ENCODE measurements at places on chromosomes 2 and 18. TPM values are rescaled to one million over a fixed set of nuclear protein-coding genes. Genes with fewer than 3 reads are reported as not detected.

DNA sequence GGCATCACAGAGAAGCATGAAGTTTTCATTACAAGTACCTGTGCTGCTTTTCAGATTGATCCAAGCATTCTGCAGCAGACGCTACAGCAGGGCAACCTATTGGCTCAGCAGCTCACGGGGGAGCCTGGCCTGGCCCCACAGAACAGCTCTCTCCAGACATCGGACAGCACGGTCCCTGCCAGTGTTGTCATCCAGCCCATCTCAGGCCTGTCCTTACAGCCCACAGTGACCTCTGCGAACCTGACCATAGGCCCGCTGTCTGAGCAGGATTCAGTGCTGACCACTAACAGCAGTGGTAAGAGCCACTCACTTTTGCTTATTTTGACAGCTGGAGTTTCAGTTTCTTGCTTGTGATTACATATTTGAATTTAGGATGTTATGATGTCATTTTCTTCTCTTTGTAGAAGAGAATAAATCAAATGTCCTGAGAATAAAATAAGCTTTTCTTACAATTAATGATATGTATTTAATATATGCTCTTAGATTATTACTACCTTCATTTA is 104.9 kb downstream of the ZNF236 start:
- no peaks in the 10 kb centered on the region for H3K27me3 ChIP-seq
- H3K4me1 ChIP-seq, result no peaks in the 10 kb centered on the region
- H3K27ac ChIP-seq, result no peak overlapping the region
- DNase-seq, result no peak

DNA sequence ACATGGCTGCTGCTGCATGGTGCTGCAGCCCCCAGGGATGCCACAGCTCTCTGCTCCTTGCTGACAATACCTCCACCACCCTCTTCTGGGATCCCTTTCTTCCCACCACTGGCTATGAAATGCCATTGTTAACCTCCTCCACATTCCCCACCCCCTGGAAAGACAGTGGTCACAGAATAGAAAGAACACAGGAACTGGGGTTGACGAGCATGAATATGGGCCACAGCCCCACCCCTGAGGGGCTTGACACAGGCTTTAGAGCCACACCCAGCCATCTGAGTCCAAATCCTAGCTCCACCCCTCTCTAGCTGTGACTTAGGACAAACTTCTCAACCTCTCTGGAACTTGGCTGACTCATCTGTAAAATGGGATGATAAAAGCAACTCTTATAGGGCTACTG is 47.3 kb downstream of the TMEM163 start:
- no peak overlapping the region for H3K27ac ChIP-seq
- peaks cover 11% of the 10 kb centered on the region for H3K4me1 ChIP-seq
- peak; percentile 21 for DNase-seq
- no peak overlapping the region for H3K4me3 ChIP-seq

DNA sequence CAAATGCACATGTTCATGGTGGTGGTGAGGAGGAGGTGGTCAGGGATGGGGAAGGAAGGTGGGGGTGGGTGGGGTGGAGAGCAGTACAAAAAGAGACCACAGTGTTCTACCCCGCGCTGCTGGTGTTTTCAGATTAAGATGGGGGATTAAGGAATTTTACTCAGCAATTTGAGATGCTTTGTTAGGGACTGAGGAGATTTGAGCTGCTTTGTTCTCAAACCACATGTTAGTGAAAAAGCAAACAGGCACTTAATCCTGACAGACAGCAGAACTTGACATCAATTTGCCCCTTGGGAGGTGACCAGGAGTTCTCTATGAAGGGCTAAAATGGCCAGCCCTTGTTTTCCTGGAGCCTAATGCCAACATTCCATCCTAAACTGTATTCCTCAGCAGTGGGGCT is 244.5 kb downstream of the MEIS1 start:
- H3K27ac ChIP-seq, result no peak overlapping the region
- H3K4me3 ChIP-seq, result no peak overlapping the region
- no peaks in the 10 kb centered on the region for H3K36me3 ChIP-seq
- no peak for DNase-seq
- H3K4me1 ChIP-seq, result peaks cover 6% of the 10 kb centered on the region

- H3K4me1 ChIP-seq, result no peaks in the 10 kb centered on the region
- H3K27ac ChIP-seq, result no peak overlapping the region
- DNase-seq, result no peak
- no peaks in the 10 kb centered on the region for H3K36me3 ChIP-seq
- no peaks in the 10 kb centered on the region for H3K27me3 ChIP-seq
These were observed 36.7 kb downstream of the PARD3B start for GRCh38 chr2:204581946-204582345.

DNA sequence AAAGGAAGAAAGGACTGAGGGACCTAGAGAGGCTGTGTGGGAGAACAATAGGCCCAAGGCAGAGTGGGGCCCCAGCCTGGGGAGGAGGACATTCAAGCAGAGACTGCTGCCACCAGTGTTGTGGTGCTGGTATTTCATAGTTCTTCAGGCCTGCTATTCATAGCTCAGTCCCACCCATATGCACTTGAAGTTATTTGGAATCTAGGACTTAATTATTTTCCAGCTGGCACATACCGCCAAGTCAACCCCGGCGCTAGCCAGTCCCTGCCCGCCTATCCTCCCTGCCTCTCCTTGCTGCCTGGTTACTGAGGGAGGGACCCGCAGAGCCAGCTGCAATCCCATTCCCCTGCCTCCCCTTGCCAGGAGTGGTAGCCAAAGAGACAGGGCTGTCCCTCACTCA is 141.2 kb downstream of the CABLES1 start:
- H3K4me3 ChIP-seq, result no peak overlapping the region
- H3K36me3 ChIP-seq, result no peaks in the 10 kb centered on the region
- H3K27ac ChIP-seq, result no peak overlapping the region
- DNase-seq, result no peak

GRCh38 chr18:59268721-59269562 is 4.3 kb downstream of the RAX start:
- H3K27ac ChIP-seq, result no peak overlapping the region
- peak overlapping the region; percentile 59 for H3K4me3 ChIP-seq
- H3K36me3 ChIP-seq, result no peaks in the 10 kb centered on the region
- H3K27me3 ChIP-seq, result peaks cover 67% of the 10 kb centered on the region
- DNase-seq, result peak; percentile 51
- no peaks in the 10 kb centered on the region for H3K4me1 ChIP-seq

DNA sequence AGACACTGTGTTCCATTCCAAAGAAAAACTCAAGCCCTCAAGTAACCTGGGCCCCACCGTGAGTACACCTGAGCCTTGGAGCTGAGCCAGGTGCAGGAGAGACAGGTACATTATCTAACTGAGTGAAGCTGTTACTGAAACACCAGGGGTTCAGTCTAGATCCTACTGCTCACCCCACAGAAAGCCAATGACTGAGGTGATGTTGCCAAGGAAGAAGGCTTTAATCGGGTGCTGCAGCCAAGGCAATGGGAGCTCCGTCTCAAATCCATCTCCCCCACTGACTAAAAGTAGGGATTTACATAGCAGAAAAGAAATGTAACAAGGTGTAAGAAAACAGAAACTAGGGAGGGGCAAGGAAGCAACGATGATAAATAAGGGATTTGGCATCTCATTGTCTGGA is 15.2 kb upstream of the SLC14A1 start:
- no peaks in the 10 kb centered on the region for H3K36me3 ChIP-seq
- no peak overlapping the region for H3K27ac ChIP-seq
- peaks cover 4% of the 10 kb centered on the region for H3K4me1 ChIP-seq
- no peaks in the 10 kb centered on the region for H3K27me3 ChIP-seq

DNA sequence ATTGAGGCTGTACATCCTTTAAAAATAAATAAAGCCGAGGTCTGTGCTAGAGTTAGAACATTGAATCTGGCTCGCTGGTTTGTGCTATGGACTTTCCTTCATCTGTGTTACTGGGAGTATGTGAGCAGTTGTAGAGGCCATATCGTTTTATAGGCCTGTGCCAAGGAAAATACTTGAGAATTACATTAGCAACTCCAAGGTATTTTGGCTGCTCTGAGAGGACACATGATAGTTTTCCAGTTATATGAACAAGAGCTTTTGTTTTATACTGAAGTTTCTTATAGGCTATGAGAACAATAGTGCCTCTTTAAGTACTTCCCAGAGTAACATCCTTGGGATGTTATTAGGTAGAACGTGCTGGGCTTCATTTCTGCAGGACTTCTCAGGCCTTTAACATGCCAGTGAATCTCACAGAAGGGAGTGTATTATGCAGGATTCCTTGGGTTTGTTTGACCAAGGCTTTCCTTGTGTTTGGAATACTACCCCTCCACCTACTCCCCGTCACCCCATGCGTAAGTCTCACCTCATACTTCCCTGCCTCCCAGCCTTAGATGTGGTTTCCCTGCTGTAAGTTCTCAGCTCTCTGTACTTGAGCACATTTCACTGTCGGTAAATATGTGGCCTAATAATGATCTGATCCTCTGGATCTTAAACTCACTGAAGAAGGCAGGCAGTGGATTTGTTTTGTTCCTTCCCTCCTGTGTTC is 21.0 kb downstream of the TCF7L1 start:
- 0 out of 2 replicates have a peak, but pooled peaks cover 6% of the 10 kb centered on the region for H3K4me1 ChIP-seq
- H3K27me3 ChIP-seq, result no peaks in the 10 kb centered on the region
- DNase-seq, result no peak
- H3K4me3 ChIP-seq, result no peak overlapping the region
- H3K27ac ChIP-seq, result no peak overlapping the region
- H3K36me3 ChIP-seq, result no peaks in the 10 kb centered on the region

DNA sequence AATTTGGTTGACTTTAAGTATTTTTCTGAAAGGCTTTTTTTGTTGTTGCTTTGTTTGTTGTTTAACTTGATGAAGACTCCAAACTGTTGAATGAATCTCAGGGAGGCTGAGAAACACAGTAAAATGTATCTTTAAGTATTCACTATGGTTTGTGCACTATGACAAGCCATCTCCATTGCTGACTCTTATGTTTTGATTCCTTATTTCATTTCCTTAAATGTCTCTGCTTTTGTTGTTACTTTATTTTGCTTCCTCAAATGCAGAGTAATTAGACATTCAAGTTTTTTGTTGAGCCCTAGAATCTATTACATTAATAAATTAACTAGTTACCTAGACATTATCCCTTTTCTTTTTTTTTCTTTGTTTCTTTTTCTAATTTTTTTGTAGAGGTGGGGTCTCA is 46.3 kb upstream of the SLC39A10 start:
- no peak for DNase-seq
- H3K27ac ChIP-seq, result no peak overlapping the region
- no peaks in the 10 kb centered on the region for H3K36me3 ChIP-seq
- H3K4me3 ChIP-seq, result no peak overlapping the region
- H3K4me1 ChIP-seq, result peaks cover 17% of the 10 kb centered on the region

GRCh38 chr2:4938206-4938605 is 754.0 kb upstream of the SOX11 start:
- no peak overlapping the region for H3K4me3 ChIP-seq
- H3K4me1 ChIP-seq, result no peaks in the 10 kb centered on the region
- DNase-seq, result no peak

- no peaks in the 10 kb centered on the region for H3K27me3 ChIP-seq
- H3K4me1 ChIP-seq, result peaks cover 12% of the 10 kb centered on the region
- H3K4me3 ChIP-seq, result peak within 1 kb of the TSS; percentile 78
- H3K27ac ChIP-seq, result peak within 1 kb of the TSS; percentile 83
- no peaks in the 10 kb centered on the region for H3K36me3 ChIP-seq
These were observed at the start of gene SLC66A3 for GRCh38 chr2:11155381-11156035. Gene SLC66A3 (plus strand): TSS chr2:11155467. CDS start chr2:11155547, 80 bp downstream.

GRCh38 chr18:11522992-11523391 is 86.4 kb upstream of the SLC35G4 start:
- H3K27me3 ChIP-seq, result peaks cover 30% of the 10 kb centered on the region
- DNase-seq, result no peak
- no peak overlapping the region for H3K27ac ChIP-seq
- H3K4me1 ChIP-seq, result no peaks in the 10 kb centered on the region
- no peak overlapping the region for H3K4me3 ChIP-seq

DNA sequence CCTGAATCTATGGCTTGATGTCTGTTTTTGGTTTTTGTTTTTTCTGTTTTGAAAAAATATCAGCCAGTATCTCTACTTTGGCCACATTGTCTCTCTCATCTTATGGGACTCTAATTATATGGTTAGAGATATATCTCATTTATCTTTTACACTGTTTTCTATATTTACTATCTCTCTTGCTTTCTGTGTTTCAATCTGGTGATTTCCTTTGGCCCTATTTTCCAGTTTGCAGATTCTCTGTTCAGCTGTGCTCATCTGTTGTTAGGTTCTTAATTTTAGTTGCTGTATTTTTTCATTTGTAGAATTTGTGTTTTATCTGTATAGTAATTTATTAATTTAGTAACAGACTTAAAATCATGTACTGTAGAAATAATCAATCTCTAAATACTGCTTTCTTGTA is 41.3 kb upstream of the ELAC1 start:
- no peaks in the 10 kb centered on the region for H3K27me3 ChIP-seq
- H3K36me3 ChIP-seq, result no peaks in the 10 kb centered on the region
- no peak overlapping the region for H3K4me3 ChIP-seq
- no peaks in the 10 kb centered on the region for H3K4me1 ChIP-seq
- H3K27ac ChIP-seq, result no peak overlapping the region

DNA sequence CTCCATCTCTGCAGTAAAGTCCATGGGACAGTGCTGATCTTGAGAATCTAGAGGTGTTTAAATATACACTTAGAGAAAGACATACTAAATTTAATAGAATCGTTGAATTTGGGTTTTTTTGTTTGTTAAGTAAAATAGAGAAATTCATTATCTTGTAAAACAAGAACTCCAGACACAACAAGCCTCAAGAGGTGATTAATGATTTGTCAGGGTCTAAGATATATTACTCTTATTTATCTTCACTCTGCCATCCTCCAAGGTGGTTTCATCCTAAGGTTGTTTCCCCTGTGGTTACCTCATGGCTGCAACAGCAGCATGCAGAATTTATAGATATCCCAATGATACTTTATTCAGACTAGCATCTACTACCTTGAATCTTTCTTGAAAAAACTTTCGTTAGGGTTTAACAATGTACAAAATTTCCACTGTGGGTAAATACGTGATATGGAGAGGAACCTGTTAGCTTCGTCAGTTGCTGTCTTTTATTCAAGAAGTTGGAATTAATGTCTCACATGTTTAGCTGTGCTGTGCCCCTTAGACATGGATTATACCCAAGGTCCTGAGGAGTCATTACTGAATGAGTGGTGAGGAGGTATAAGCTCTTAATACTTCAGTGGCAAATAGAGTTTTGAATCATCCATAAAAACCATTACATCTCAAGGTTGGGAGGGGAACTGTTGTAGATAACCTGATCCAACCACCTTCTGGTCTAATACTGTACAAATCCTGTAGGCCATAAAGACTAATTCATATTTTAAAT is 128.0 kb downstream of the GPD2 start:
- no peaks in the 10 kb centered on the region for H3K36me3 ChIP-seq
- H3K27me3 ChIP-seq, result no peaks in the 10 kb centered on the region
- DNase-seq, result no peak
- no peak overlapping the region for H3K27ac ChIP-seq

Gene MSTN
- total RNA-seq, result not detected

Gene UPP2
- not detected for total RNA-seq

Gene ANKRD30B
- total RNA-seq, result 0.51 TPM

Gene MCEE
- total RNA-seq, result 10.9 TPM

Gene LRRC30
- not detected for total RNA-seq

Gene CREG2
- total RNA-seq, result 40.0 TPM

Gene ELOA2
- not detected for total RNA-seq

Gene CTNNA2
- total RNA-seq, result not detected

Gene GAREM2
- total RNA-seq, result 1.4 TPM

Gene CCDC148
- total RNA-seq, result 0.46 TPM

Gene CD226
- total RNA-seq, result 0.69 TPM

Gene CYS1
- 0.15 TPM for total RNA-seq

Measured in PC-3 (cell line).